Activated naive CD8-positive, alpha-beta T cell treated with anti-CD3 and anti-CD28 coated beads, Interleukin-2, amount 10 ng/mL, durations not matched to agents 7 days and 5 days (primary cell): ENCODE measurements at places on chromosomes 3 and 15.

GRCh38 chr3:11565072-11565471 lies 78.6 kb downstream of the VGLL4 start:
- no peak for DNase-seq

DNA sequence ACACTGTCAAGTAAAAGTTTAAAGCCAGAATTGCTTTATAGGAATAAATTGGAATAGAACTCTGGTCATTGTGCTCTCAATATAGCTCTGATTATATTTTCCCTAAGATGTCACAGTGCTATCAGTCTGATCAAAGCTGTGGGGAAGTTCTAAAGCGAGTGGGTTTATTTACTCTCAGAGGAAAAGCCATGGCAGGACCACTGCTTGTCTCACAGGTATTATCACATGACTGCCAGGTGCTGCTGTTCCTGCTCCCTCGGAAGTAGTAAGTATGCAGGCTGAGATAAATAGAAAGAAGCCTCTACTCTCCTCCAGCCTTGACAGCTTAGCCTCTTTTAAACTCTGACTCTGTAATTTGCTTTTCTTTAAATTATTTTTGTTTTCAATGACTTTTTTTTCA lies 49.1 kb upstream of the UTS2B start:
- no peak for DNase-seq

DNA sequence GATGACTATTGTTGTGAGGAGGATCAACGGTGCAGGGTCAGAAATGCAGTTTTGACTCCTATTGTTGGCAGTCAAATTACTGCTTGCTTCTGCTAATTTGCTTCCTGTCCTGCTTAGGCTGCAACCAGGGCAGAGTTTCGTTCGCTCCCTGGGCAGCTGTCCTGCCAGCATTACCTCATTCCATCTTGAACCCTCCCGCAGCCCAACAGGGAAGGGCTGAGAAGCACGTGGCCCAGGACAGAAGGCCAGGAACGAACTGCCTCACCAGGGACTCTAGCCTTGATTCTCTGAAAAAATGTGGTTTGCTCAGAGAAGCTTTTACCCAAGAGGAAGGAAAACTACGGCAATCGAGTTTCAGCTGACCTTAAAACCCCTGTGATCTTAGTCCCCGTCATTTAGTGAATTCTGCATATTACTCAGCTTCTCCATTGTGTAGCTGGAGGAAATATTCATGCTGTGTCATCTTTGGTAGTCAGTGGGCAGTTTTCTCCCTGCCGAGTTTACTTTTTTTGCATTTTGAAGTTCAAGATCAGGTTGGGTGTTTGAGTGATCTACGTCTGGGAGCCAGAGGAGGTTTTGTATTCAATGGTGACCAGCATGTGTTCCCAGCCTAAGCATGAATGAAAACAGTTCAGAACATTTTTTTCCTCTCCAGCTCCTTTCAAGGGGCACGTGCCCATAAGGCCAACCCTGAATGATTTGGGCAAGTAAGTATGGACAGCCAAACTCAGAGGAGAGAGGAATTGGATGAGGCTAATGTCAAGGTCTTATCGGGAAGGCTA lies 23.0 kb downstream of the TLNRD1 start:
- DNase-seq, result no peak

- DNase-seq, result no peak
These were observed 43.6 kb upstream of the LIPC start for GRCh38 chr15:58388211-58388610.
